ENCODE measurements at places on chromosomes 12 and 14.

DNA sequence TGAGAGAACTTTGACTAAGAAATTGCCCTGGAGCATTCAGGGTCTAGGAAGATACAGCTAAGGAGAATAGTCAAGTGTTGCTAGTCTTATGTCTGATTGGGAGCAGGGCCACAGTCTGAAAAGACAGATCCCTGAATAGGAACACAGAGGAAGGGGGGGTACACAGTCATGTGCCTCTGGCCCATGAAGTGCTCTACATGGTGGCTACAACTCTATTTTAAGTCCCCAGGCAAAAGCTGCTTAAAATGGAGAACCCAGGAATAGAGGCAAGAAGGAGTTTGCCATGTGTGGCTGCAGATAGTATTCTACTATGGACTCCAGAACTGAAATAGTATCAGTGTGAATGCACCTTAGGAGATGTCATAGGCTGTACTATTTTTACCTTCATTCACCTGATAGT lies 118.0 kb upstream of the NPAS3 start:
- no peak for DNase-seq

DNA sequence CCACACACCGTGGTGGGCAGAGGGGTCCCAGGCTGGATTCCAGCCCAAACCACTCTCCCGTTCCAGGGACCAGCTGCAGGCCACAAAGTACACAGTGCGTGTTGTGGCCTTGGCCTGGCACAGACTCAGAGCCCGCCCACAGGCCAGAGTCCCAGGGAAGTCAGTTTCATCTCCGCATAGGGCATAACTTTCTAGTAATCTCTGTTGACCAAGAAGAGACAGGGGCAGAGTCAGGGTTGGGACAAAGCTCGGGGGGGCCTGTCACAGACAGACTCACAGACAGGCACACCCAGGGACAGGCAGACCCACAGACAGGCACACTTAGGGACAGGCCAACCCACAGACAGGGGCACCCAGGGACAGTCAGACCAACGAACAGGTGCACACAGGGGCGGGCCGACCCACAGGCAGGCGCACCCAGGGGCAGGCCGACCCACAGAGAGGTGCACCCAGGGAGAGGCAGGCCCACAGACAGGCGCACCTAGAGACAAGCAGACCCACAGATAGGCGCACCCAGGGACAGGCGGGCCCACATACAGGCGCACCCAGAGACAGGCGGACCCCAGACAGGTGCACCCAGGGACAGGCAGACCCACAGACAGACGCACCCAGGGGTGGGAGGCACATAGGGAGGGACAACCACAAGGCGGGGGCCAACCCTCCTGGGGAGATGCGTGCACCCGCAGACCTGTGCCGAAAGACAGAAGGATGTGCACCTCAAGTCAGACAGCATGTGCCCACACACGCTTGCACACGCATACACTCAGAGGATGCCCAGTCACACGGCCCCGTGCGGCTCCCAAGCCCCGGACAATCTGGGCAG lies 323.3 kb upstream of the RTL1 start:
- no peak for DNase-seq

- peak; percentile 97 for DNase-seq
These were observed 8.2 kb downstream of the CDKN1B start for GRCh38 chr12:12725086-12725955.

DNA sequence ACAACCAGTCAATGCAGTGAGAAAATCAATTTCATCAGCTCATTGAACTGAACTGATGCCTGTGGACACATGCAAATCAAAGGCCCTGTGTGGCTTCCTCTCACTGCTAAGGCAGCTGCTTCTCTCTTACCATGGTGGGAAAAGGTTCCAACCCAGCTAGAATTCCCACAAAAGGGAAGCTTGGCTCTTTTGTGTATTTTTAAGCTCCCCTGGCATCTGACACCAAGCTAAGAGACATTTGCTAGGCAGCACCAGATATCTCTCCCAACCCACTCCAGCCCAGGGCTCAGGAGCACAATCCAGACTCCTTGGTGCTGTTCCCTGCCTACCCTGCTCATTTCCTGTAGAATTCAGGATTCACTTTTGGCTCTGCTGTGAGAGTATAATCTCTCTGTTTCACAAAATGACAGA lies 129.6 kb downstream of the GXYLT1 start:
- no peak for DNase-seq

- DNase-seq, result no peak
These were observed 89.9 kb upstream of the DCN start for GRCh38 chr12:91272461-91273063.

- no peak for DNase-seq
These were observed 105.3 kb upstream of the FOXG1 start for GRCh38 chr14:28661171-28661772.

GRCh38 chr14:74380172-74380571 lies 31.9 kb downstream of the VRTN start:
- no peak for DNase-seq

DNA sequence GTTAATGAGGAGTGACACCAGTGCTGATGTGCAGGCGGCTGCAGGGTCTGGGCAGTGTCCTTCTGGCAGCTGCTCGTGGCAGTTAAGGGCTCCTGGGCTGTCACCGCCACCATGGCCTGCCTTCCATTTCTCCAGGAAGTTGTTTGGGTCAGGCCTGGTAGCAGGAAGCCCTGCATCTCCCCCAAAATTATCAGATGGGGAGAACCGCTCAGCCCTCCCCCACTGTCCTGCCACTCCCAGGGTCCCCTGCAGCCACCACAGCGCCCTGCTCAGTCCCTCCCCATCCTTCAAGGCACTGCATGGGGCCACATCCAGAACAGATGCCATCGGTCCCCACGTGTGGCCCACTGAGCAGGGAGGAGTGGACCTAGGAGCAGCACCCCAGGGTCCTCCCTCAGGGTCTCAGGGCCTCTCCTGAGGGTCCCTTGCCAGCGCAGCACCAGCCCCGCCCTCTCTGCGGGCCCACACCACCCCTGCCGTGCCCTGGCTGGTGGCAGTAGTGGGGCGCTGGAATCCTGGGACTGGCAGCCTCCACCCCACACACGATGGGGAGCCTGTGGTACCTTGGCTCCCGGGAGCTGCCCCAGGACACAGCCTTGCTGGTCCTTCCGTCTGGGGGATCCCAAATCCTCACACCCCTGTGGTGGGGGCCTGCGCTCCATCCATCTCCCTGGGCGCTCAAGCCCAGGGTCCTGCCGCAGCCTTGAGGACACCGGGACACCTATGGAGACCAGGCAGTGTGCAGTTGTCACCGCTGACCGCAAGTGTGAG lies 10.3 kb upstream of the AMN start:
- DNase-seq, result no peak

DNA sequence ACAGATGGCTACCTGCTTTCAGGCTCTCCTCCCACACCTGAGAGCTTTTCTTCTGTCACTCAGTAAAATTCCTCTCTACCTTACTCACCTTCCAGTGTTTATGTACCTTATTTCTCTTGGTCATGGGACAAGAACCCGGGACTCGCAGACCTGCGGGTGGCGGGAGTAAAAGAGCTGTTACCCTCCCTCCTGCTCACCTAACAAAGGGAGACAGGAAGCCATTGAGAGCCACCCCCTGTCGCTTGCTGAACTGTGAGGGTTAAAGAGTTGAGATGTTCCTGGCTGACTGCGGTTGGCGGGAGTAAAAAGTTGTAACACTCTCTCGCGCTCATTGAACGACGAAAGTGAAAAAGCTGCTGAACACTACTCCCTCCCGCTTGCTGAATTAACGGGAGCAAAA lies 1935.1 kb upstream of the FLRT2 start:
- DNase-seq, result no peak

DNA sequence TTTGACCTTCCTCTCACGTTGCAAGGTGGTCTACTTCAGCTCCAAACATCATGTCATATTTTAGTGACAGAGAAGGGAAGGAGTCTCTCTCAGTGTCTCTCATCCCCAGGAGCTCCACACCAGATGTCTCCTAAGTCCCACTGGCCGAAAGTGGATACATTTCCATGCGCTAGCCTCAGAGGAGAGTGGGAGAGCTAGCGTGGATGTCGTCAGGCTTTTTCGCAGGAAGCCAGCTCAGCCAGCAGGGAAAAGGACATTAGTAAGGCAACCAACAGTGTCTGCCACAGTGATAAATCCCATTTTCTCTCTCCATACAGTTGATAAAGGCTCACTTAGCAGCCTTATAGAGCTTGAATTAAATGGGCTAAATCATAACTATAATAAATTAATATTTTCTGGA lies 155.7 kb downstream of the PELI2 start:
- no peak for DNase-seq

DNA sequence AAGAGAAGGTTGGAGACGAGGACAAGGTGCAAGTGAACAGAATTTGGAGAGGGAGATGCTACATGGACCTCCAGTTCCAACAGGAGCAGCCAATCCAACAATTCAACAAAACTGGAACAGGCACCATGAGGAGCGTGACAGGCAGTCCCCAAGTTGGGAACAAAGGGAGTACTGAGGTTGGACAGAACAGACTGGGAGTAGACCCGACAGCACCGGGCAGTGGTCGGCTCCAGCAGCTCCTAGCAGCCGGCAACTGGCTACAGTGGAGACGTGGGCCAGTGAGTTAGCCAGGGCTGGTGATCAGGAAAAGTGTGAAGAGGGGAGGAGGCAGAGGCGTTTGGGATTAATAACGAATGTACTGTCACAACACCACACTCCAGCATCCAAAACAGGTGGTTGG lies 16.4 kb downstream of the MAP3K9 start:
- DNase-seq, result no peak

DNA sequence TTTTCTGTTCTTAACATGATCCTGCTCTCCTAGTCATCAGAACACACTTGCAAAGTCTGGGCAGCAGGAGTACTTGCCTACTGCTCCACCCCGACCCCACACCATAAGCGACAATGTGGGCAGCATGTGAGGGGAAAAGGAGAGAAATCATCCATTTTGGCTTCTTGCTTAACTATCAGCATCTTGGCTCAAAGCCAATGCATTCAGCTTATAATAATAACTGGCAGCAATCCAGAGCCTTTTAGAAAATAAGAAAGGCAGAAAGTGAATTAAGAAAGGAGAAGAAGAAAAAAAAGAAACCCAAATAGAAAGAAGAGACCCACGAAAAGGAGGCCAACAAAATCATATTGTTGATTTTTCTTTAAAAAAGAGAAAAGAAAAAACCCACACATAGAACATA lies 930.8 kb downstream of the BCL11B start:
- DNase-seq, result no peak

DNA sequence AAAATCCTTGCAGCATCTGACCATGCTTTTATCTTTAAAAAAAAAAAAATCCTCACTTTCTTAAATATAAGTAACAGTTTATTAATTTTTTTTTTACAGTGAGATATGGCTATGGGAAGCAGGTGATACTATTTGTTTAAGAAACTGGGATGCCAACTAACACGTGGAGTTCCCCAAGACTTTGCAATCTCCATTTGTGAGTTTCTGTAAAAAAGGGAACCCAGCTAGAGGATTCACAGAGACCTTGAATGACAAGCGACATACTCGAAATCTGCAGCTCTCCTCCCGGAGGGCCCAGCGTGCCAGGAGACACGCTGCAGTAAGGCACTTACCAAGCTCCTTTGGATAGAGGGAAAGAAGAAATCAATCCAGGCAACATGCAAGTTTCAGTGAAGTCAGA lies 30.1 kb downstream of the SLC15A4 start:
- no peak for DNase-seq

DNA sequence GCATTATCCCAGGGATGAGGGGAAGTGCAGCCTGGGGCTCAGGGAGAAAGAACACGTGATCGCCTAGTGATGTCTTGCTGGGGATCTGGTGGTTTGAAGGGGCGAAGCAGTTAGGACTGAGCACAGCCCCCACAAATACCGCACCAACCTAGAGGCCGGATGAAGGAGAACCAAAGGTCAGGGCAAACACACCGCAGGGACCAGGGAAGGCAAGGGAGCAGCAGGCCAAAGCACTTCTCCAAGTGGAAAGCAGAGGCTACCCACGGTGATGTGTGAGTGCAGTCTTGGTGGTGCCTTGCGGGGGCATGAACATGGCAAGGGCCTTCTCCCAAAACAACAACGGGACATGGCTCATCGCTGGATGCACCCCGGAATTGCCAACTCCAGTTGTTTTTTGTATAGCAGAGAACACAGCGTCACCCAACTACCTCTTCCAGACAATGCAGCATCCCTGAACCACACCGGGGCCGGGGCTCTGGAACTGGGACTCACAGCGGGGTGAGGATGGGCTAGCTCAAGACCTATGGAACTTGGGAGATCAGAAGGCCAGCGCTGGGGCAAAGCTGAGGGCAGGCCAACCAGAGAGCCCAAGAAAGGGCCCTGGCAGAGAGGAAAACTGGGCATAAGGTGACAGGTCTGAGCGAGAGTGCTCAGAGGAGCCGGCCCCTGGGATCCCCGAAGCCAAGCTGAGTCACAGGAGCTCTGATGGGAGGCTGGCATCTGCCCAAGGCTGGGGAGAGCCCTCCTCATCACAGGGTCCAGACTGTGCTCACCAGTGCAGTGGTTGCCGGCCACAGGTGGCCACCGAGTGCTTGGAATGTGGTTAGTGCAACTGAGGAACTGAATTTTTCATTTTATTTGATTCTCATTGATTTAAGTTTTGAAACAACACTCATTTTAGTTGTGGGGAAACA lies 11.1 kb downstream of the GALNT16 start:
- DNase-seq, result no peak

- peak; percentile 64 for DNase-seq
These were observed 20.5 kb upstream of the GUCY2C start for GRCh38 chr12:14716848-14717444.

DNA sequence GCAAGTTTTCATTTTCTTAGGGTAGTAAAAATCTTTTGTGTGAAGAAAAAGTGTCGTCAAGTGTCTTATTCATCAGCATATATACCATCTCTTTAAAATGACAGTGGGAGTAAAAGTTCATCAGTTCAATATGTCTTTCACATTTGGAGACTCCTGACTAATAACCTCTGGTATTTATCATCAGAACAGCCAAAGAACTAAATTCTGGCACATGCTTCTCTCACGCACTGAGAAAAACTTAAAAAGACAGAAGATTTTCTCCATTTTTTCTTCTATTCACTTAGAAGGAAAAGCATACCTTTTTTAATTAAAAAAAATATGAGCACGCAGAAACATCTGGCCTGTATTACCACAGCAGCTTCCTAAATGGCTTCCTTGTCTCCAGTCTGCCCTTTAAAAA lies 265.7 kb downstream of the AKAP6 start:
- DNase-seq, result no peak

- no peak for DNase-seq
These were observed 242.1 kb downstream of the BCL11B start for GRCh38 chr14:99029916-99030305.

DNA sequence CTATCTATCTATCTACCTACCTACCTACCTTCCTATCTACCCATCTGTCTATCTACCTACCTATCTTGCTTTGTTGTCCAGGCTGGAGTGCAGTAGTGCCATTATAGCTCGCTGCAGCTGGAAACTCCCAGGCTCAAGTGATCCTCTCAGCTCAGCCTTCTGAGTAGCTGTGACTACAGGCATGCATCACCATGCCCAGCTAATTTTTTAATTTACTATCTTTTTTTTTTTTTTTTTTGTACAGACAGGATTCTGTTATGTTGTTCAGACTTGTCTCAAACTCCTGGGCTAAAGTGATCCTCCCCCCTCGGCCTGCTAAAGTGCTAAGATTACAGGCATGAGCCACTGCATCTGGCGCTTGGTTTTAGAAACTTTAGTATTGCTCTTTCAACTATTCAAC lies 762.4 kb downstream of the SLC6A15 start:
- DNase-seq, result no peak

GRCh38 chr14:104351849-104352492 lies 213.6 kb downstream of the KIF26A start:
- no peak for DNase-seq

- peak; percentile 47 for DNase-seq
These were observed 4.8 kb upstream of the SNRNP35 start for GRCh38 chr12:123453165-123453564.

All from activated naive CD4-positive, alpha-beta T cell treated with anti-CD3 and anti-CD28 coated beads, Interleukin-2, amount 10 ng/mL, durations not matched to agents 7 days and 5 days (primary cell).